ENCODE measurements at places on chromosomes 2 and 18.

DNA sequence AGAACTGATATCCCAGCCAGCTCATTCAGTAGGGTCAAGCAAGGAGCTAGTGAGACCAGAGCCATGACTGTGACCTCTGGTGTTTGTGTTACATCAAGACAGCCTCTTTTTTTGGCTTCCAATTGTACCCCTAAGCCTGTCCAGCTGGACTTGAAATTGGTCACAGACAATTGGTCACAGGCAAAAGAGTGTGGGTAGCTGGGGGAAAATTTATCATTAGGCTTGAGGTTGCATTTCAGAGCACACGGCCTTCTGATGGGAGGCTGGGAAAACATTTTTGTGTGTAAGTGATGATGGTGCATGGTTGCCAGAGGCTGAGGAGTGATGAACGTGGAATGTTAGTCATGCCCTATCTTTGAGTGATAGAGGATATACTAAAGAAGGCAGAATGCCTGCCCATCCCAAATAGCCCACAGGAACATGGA lies 285.1 kb upstream of the SLC14A2 start:
- DNase-seq = no peak

DNA sequence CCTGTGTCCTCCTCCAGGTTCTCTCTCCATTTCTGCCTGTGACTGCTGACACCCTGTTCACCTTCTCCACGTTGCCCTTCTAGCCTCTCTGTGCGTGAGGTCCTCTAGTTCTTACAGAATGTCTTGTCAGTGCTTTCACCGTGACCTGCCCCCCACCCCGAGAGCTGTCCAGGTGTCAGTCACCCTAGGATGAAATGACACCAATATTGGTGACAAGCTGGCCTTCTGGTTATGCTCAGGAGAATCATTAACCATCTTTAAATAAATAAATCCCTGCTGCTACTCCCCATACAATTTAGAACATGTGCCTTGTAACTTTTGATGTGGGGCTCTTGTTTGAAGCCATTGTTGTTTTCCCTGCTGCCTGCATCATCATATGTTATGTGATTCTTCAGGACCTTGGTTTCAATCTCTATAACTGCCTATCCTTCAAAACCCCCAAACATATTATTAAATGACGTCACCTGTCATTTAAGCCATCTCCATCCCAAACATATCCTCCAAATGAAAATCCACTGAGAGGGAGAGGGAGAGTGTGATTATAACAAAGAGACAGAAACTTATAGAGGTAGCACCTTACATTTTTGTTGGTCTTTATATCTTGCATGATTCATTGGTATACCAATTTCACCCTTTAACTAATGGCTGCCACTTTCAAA lies 496.3 kb downstream of the PARD3B start:
- no peak for DNase-seq

- DNase-seq = no peak
Measured at GRCh38 chr18:31574359-31574758, 17.3 kb upstream of the TTR start.

DNA sequence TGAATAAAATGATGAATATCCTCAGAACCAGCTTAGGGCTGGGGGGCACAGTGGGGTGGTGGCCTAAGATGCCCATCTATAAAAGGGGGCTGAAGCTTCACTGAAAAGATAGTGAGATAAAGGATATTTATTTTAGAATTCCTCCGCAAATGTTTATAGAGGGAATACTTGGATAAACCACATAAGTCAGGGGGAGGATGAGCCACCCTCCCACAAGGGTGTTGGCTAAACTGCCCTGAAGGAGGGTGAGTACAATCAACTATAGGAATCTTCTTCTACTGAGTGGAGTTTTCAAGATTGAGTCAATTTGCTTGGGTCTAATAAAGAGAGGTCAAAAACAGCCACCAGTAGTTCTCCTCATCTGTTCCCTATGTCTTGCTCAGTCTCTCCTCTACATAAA lies 114.5 kb upstream of the TANK start:
- no peak for DNase-seq

DNA sequence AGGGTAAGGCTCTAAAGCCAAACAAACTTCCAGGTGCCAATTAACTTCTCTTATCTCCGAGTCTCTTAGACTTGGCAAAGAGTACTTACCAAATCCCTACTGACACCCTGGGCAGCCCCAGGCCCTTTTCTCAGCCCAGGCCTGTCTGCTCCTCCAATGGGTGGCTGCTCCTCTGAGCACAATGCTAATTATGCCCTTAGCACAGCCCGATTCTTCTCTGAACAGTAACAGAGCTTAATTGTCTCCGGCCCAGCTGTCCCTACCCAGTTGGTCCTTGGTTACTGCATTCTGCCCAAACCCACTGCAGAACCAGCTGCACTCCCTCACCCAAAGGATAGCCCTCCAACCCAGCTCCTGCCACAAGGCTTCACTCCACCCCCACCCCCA lies 110.3 kb downstream of the SMAD7 start:
- no peak for DNase-seq

- no peak for DNase-seq
Measured at GRCh38 chr18:26931659-26932058, 66.2 kb upstream of the AQP4 start.

- no peak for DNase-seq
Measured at GRCh38 chr2:48624696-48625095, 7.0 kb downstream of the GTF2A1L start.

DNA sequence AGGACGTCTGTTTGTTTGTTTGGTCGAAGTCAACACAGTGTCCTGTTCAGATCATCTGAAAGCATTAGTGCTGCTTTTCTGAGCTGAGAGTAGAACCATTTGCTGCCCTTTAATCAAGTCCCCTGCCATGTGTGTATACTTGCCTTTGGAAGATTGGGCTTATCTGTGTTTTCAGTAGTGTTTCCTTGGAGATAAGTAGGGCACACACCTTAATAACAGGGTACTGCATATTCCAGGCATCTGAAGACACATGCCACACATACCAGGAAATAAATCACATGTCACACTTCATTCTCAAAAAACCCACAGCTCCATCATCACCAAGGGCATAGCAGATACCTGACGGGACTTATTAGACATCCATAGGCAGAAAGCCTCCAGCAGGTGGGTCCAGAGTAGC lies 157.4 kb downstream of the SOX11 start:
- no peak for DNase-seq

GRCh38 chr2:118224895-118225311 lies 136.6 kb downstream of the INSIG2 start:
- no peak for DNase-seq

DNA sequence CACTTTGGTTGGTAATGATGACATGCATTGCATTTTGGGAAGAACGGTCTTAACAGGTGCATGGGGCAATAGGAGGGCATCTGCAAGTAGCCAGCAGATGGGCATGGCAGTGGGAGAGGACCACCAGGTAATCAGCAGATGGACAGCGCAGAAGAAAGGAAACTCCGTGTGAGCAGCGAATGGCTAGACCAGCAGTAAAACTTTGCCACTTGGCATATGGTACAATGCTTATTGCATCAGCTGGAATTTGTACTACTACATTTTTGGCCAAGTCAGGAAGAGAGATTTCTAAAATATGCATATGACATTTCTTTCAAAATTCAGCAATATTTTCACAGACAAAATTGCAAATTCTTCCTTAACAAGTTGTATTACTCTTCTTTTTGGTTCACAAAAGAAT lies 768.5 kb downstream of the LRP1B start:
- DNase-seq = no peak

GRCh38 chr2:118705032-118705431 lies 142.4 kb downstream of the EN1 start:
- DNase-seq = no peak

- DNase-seq = no peak
Measured at GRCh38 chr2:190023860-190024259, 38.7 kb downstream of the MSTN start.

DNA sequence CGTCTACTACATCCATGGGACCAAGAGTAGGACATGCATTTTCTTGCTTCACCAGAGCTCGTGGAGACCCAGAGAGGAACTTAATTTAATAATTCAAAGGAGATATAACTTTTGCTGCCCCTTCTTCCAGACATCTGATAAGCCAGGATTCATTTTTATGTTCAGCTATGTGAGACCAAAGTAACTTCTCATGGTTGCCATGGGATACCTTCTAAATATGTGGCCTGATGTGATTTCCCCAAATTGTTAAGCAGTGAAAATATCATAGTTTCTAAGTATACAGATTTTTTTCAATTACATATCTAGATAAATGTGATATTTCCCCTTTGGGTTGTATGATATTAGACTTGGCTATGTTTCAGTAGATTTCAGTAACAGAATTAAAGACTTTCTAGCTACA lies 185.5 kb upstream of the FN1 start:
- DNase-seq = no peak

GRCh38 chr2:151668737-151669136 lies 65.5 kb downstream of the NEB start:
- no peak for DNase-seq

DNA sequence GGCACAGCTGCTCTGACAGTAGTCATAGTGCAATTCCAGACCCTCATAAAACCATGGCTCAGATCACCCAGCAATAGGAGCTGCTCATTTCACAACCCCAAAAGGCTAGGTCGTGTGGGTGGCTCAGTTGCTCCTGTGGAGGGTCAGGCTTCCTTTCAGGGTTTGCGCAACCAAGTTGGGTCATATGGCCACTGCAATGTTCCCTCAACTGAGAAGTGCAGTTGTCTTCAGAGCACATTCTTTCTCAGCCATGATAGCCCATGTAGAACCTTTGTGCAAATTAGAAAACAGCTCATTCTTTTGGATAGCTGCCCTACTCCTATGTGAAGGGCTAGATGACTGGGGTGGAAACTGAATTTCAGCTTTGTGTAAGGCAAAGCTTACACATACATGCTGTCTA lies 3.2 kb downstream of the SERPINB13 start:
- no peak for DNase-seq

GRCh38 chr2:69576880-69577279 lies 66.7 kb downstream of the AAK1 start:
- DNase-seq = no peak

GRCh38 chr18:64149916-64150438 lies 1.1 kb upstream of the LINC00305 start:
- DNase-seq = no peak

GRCh38 chr18:9874728-9875127 lies 11.0 kb upstream of the TXNDC2 start:
- DNase-seq = no peak
